ENCODE measurements at places on chromosomes 5 and 9.
A peak's percentile ranks its signal among the peaks of the same experiment; 100 is the strongest.

- peak; percentile 90 for DNase-seq
Observed at GRCh38 chr5:181188700-181189362, 16.2 kb downstream of the TRIM7 start.

DNA sequence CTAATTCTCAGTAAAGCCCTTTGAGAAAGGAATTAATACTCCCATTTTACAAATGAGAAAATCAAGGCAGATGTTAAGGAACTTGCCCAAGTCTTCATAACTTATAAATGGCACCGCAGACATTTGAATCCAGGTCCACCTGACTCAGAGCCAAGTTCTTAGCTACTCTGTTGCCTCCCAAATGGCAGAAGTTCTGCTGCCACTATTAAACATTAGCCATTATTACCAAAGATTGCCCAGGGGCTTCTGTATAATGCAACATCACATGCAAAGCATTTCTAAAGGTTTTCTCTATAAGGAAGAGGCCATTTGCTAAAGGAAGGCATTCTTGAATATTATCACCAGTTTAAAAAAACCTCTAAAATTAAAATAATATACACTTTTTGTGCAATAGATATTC, 28.3 kb downstream of the TPD52L3 start:
- DNase-seq, result no peak

DNA sequence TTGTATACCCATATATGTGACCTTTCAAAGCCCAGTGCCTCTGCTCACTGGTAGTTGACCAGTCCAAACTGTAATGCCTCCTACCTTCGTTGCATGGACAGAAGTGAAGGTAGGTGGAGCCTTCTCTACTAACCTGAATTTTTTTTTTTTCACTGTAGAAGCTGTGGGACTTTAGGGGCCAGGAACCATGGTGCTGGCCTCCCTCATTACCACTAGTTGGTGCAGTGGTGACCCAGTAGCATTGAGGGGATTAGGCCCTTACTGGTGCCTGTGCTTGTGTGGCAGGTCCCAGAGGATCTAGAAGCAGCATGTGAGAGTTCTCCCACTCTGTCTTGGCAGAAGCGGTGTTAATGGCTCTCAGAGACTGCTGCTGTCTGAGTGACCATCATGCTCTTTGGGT, 2.3 kb downstream of the RALGPS1 start:
- DNase-seq, result no peak

DNA sequence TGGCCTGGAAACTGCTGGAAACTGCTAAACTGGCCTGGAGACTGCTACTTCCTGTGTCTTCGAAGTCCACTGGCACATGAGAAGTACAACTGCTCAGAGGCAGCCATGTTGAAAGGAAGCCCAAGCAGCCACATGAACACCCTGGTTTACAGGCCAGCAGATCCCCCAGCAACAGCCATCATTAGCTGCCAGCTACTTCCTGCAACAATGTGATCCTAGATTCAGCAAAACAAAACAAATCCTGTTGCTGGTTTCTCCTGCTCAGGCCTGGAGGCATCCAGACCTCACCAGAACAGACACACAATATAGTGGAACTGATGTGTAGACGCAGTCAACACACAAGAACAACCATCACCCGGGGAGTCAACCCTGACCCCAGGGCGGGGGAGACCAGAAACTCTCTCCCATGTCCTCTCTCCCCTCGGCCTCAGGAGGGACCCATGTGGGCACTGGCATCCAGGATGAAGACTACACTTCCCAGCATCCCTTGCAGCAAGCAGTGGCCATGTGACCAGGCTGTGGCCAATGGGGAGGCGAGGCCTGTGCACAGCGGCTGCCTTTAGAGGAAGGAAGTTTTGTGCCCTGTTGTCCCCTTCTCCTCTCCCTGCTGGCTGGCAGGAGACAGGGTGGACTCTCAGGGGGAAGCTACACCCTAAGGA, 9.2 kb upstream of the LCN15 start:
- no peak for DNase-seq

GRCh38 chr9:10903969-10904368, 291.2 kb upstream of the PTPRD start:
- no peak for DNase-seq

GRCh38 chr5:167296066-167296465, 995.4 kb upstream of the WWC1 start:
- DNase-seq, result no peak

GRCh38 chr5:54415896-54416601, 39.5 kb upstream of the HSPB3 start:
- no peak for DNase-seq

GRCh38 chr5:627840-628239, 15.7 kb downstream of the CEP72 start:
- DNase-seq, result no peak

All from omental fat pad (tissue), 4 donors.